ENCODE measurements at places on chromosomes 7 and 10.

GRCh38 chr7:36682102-36682501 is 42.2 kb downstream of the AOAH start:
- no peak for DNase-seq

DNA sequence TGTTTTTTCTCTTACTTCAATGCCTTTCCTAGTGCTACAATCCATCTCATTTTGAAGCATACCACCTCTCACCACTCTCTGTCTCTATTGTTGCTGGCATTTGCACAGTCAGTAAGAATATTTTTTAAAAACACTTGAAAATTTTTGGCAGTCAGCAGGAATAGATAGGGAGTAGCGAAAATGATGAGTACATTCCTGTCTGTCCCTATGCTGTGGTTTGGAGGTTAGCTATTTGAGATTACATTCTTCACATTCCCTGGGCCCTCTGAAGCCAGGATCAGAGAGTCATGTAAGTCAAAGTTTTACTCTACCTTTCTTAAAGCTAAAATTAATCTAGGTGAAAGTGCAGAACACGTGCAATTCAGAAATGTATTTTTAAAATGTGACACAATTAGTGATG is 53.0 kb upstream of the MAGI2 start:
- DNase-seq = no peak

- DNase-seq = no peak
These were observed 67.2 kb downstream of the EMX2 start for GRCh38 chr10:117609796-117610170.

GRCh38 chr7:33590916-33591315 is 314.4 kb upstream of the BMPER start:
- DNase-seq = no peak

DNA sequence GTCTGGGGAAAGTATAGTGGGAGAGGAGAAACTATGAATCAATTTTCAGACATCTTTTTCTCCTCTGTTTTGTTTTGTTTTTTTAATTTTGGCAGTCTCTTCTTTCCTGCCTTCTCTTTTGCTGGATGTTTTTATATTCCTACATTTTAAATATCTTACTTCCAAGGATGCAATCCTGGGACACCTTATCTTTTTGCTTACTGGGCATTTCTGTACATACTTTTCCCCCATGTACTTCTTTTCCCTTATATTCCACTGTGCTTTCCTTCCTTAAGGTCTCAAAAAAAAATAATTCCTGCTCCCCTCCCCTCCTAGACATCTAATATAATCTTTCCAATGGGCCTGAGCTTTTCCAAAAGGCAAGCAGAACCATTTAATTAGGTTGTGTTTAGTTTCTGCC is 701.1 kb downstream of the NRG3 start:
- DNase-seq = no peak

GRCh38 chr7:37056234-37056912 is 332.1 kb upstream of the AOAH start:
- DNase-seq = no peak

- DNase-seq = no peak
These were observed 578.2 kb downstream of the PARD3 start for GRCh38 chr10:34236931-34237330.

DNA sequence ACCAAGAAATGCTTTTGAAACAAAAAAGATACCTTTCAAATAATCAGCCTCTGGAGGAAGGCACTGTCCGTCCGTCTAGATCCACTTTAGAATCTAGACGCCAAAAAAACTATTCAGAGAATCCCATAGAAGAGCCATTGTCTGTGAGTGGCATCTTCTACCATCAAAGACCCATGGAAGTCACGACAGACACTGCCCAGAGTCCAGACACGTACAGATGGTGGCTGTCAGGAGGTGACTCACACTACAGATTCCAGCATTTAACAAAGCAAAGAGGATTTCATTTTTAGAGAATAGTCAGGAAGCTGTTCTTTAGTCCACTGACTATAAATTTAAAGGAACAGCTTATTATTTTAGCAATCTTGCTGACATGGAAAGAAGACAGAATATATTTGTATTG is 11.7 kb downstream of the C1QL3 start:
- DNase-seq = no peak

- DNase-seq = no peak
These were observed 1.8 kb downstream of the HOXA2 start for GRCh38 chr7:27100694-27101170.

DNA sequence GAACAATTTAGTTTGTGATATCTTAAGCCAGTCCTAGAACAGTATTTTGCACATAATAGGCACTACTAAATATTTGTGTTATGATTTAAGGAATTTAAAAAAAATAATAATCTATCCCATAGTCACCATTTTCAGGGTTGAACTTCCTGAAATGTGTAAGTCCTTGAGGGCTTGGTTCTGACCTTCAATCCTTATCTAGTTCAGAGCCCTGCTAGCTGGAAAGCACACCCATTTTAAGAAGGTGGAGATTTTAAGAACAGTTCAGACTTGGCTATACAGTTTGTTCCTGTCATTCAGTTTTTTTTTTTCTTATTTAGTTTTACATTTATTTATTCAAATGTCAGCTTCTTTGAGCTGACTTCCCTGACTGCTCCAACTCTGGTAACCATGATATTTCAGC is 183.4 kb upstream of the MAGI2 start:
- DNase-seq = no peak

- no peak for DNase-seq
These were observed 34.6 kb downstream of the ANXA8 start for GRCh38 chr10:47449102-47449978.

- no peak for DNase-seq
These were observed 12.8 kb downstream of the SPOCK2 start for GRCh38 chr10:72075376-72076115.

DNA sequence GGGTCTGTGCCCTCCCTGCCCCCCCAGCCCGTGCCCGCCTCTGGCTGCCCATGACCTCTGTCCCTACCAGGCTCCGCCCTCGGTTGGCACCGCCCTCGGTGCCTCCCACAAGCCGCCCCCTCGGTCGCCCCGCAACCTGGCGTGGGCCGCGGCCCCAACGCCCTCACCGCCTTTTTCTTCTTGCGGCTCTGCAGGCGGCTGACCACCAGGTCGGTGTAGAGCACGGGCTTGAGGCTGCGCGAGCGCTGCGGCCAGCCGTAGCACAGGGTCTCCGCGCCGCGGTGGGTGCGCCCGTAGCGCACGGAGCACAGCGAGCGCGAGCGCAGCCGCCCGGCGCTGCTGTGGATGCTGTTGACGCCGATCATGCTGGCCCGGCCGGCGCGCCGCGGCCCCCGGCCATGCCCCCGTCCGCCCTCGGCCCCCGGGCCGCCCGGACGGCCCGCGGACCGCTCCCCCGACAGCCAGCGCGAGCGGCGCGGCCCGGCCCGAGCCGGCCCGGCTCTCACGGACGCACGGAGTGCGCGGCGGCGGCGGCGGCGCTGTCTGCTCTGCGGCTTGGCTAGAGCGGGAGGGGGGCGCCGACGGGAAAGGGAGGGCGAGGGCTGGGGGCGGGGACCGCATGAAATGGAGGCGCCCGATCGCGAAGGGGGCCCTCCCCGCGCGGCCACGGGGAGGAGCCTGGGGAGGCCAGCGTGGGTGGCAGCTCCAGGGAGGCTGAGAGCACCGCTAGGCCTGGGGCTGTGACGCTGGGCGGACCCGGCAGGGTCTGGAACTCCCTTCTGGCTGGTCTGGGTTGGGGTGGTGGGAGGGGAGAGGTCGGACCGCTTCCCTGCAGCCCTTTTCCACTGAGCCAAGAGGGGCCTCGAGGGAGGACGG is 9.6 kb downstream of the PSD start:
- DNase-seq = no peak

DNA sequence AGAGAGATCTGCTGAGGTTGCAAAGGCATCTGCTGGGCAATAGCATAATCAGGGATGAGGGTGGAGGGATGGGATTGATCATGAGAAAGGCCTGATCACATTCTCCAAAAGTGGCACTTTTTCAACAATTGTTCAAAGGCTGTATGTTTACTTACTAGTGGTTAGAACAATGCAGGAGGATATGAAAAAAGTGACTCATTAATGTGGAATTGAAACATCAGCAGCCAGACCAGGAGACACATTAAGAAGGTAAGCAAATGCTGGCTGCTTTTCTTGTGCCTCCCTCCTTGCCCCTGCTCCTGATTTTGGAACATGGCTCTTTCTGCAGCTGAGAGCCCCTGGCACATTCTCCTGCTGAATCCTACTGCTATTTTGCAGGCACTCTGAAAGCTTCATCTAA is 63.5 kb downstream of the FAM204A start:
- DNase-seq = no peak

GRCh38 chr10:5596611-5597341 is 69.6 kb downstream of the ASB13 start:
- DNase-seq = no peak

DNA sequence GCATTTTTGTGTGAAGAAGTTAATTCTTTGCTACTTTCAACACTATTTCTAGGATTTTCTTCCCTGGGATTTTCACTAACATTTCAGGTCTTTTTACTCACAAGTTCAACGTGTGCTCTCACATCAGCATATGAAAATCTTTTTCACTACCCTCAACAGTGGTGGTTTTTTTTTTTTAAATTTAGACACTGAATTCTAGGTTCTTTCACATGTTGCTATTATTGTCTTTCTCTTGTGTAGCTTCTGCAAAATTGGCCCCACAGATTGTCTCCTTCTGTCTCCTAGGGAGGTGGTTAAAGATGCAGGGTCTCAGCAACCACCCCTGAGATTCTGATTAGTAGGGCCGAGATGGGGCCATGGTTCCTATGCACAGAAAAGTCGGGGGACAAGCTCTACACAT is 165.0 kb upstream of the GPR26 start:
- DNase-seq = no peak

GRCh38 chr10:5816170-5816569 is 2.9 kb upstream of the GDI2 start:
- DNase-seq = no peak

GRCh38 chr10:129497013-129497412 is 30.0 kb downstream of the MGMT start:
- DNase-seq = no peak

GRCh38 chr10:78420946-78421735 is 387.5 kb downstream of the RPS24 start:
- DNase-seq = no peak

DNA sequence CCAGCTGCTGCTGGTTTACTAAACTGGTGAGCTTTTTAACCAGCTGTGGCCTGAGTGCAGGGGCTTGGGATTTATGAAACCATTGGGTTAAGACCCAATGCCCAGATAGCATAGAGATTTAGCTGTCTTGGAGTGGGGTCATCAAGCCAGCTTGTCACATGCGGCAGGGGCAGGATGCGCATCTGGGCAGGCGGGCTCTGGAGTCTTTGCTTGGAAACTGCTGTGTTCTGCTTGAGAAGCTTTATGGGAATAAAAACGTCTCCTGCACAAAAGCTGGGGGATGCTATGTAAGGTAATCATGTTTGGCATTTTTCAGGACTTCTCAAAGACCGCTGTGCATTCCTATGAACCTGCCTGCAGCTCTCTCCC is 136.3 kb downstream of the MAPK8 start:
- no peak for DNase-seq

- no peak for DNase-seq
These were observed 156.3 kb downstream of the RTKN2 start for GRCh38 chr10:62112300-62112699.

GRCh38 chr7:3673524-3673923 is 372.5 kb downstream of the SDK1 start:
- DNase-seq = no peak

- no peak for DNase-seq
These were observed 29.7 kb downstream of the TMEM270 start for GRCh38 chr7:73890555-73891147.

GRCh38 chr10:48333856-48334255 is 27.4 kb downstream of the MAPK8 start:
- no peak for DNase-seq

- DNase-seq = no peak
These were observed 482 bp downstream of the CCDC6 start for GRCh38 chr10:59905731-59906416.

DNA sequence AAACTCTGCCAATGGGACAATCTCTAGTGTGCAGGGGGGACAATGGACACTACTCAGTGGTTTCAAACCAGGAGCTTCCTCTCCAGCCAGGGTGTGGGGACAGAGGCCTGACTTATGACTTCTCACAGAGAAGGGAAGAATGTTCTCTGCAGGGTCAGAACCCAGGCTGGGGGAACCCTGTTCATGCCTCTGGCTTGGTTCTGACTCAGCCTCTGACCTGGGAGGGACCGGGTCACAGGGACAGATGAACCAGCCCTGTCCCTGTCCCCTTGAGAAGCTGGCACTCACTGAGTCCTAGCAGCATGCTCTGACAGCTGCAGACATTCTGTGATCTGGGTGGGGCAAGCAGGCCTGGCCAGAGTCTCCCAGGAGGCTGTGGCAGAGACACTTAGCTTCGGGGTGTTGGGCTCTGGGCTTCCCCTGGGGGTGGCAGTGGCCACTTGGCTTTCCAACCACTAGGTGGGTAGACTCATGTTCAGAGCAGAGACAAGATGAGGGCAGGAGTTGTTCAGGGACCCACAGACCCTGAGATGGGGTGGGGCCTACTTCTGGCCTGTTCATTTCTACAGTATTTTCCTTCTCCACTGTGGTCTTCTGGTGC is 13.6 kb downstream of the TSPAN15 start:
- no peak for DNase-seq

DNA sequence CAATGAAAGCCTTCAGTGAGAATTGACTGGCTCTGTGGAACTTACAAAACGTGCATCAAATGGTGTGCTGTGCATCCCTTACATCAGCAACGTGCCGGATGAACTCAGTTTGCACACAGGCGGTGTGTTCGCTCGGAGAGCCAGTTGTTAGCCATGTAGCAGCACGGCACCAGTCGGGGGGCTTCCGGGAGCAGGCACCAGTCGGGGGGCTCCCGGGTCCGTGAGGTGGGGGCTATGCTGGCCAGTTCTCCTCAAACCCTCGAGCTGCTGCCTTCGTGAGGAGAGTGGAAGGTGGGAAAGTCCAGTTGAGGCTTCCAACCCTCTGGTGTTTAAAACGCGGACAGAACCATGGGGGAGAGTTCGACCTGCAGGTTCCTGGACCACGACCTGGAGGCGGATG is 34.9 kb upstream of the UTF1 start:
- no peak for DNase-seq

GRCh38 chr10:16848562-16849154 is 31.4 kb upstream of the RSU1 start:
- no peak for DNase-seq

DNA sequence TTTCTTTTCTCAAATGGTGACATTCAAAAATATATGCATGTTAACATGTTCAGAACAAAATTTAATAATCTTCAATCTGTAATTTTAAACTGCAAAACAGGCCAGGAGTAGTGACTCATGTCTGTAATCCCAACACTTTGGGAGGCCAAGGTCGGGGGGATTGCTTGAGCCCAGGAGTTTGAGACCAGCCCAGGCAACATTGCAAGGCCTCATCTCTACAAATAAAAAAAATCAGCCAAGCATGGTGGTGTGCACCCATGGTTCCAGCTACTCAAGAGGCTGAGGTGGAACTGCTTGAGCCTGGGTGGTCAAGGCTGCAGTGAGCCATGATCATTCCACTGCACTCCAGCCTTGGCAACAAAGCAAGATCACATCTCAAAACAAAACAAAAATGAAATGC is 394.3 kb downstream of the PARD3 start:
- no peak for DNase-seq

All from AG09319 (cell line).